ENCODE measurements at places on chromosomes 7 and 10.

- no peak for DNase-seq
These were observed 154.4 kb upstream of the AKR1E2 start for GRCh38 chr10:4671451-4672145.

- no peak for DNase-seq
These were observed 29.3 kb downstream of the BLVRA start for GRCh38 chr7:43787771-43788170.

DNA sequence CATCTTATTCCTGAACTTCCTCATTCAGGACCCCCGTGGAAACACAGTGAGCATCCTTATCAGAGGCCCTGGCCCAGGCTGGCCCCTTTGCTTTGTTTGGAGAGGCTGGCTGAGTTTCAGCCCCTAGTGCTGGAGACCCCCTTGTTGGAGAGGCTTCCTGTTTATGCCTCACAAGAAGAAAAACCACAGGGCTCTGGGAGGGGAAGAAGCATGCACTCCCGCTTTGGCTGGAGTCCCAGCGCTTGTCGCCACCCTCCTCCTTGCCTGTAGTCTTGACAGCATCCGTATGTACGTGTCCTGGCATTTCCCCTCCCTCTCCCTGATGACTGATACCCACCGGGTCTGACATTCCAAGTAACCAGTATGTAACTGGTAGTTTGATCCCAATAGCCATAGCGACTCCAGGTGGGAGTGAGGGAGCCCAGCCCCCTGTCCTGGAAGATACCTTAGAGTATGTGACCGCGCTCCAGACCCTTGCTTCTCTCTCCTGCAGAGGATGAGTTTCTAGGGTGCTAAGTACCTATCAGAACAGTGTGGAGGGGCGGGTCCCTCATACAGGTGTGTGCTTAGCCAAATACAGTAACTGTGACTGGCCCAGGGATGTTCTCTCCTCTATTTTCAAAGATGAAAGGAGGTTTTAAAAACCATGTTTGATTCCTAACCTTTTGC is 6.9 kb upstream of the ATP6V0E2 start:
- DNase-seq: no peak

GRCh38 chr7:77238703-77239136 is 39.1 kb upstream of the FGL2 start:
- no peak for DNase-seq

- DNase-seq: no peak
These were observed 690.2 kb downstream of the NRG3 start for GRCh38 chr10:82565197-82565575.

DNA sequence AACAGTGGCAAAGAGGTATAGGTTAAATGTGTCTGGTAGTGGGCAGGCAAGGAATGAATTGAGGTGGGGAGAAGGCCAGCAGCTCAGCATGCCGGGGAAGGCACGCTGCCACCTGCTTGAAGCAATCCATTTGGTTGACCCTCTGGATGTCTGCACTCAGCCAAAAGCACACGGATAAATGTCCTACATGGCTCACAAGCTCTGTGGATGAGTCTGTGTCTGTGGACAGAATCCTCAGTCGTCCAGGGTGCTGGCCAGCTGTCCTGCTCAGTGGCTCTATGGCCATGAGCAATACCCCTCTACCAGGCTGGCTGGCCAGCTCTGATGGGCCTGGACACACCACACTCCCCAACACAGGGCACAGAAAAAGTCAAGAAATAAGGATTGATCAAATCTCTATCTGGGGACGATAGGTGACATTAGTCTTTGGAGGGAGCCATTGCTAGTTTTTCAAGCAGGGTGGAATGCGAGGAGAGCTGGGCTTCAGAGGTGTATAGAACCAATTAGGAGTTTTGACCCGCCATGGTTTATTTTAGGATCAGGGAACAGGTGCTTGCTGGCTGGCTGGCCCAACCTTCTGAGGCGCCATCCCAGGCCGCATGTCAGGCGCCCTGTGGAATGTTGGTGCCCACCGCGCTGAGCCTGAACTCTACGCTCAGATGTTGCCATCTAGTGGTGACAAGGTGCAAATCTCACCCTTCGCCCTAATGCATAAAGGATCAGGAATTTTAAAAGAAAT is 493.4 kb downstream of the TNS3 start:
- no peak for DNase-seq

Measured in stimulated activated CD8-positive, alpha-beta memory T cell treated with anti-CD3 and anti-CD28 coated beads, Interleukin-4, amount 100 ng/mL, for 4 hours (primary cell).